Cardiac muscle cell (in vitro differentiated cells and primary cell): ENCODE measurements at places on chromosomes 16 and 17. TPM values are rescaled to one million over a fixed set of nuclear protein-coding genes. Genes with fewer than 3 reads are reported as not detected.

DNA sequence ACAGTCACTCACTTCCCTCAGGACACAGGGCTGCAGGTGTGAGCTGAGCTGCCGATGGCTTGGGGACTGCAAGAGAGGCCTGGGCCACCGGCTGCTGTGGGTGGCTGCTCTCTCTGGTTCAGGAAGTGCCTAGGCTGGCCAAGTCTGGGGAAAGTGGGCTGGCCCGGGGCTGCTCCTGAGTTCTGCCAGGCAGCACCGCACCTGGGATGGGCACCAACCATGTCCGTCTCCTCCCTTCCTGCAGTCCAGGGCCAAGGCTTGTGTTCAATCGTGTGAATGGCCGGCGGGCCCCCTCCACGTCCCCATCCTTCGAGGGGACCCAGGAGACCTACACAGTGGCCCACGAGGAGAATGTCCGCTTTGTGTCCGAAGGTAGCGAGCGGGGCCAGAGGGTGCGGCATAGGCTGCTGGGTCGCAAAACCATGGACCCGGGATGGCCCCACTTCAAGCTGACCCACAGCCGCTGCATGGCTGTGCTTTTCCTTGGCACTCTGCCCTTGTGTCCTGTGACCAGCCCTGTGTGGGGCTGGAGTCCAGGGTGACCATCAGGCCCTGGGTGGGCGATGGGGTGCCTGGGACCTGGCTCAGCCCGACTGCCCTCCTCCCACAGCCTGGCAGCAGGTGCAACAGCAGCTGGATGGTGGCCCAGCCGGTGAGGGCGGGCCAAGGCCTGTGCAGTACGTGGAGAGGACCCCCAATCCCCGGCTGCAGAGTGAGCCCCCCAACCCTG lies 1.8 kb upstream of the WDR90 start:
- H3K36me3 ChIP-seq = no peaks in the 10 kb centered on the region
- DNase-seq = no peak
- H3K4me1 ChIP-seq = peaks cover 17% of the 10 kb centered on the region
- peak overlapping the region; percentile 16 for H3K27ac ChIP-seq
- no peak overlapping the region for H3K4me3 ChIP-seq

Gene PIRT
- not detected in 2 replicates for total RNA-seq

DNA sequence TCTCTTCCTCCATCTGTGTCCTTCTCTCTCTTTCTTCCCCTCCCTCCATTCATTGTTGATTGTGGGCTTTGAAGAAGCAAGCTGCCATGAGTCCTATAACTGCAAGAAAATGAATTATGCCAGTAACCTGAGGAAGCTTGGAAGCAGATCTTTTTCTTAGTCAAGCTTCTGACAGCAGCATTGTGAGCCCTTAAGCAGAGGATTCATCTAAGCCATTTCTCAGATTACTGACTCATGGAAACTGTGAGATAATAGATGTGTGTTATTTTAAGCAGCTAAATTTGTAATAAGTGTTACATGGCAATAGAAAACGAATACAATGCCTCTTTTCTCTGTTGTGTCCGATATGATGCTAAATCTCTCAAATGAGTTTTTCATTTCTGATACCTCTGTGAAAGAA lies 1109.7 kb downstream of the CDH11 start:
- peak; percentile 5 for DNase-seq
- no peak overlapping the region for H3K4me3 ChIP-seq
- peaks cover 12% of the 10 kb centered on the region for H3K4me1 ChIP-seq
- peak overlapping the region; percentile 60 for H3K27ac ChIP-seq
- no peaks in the 10 kb centered on the region for H3K36me3 ChIP-seq

GRCh38 chr16:4984174-4984990 lies 26.3 kb downstream of the SEC14L5 start:
- no peak overlapping the region for H3K27ac ChIP-seq
- H3K4me1 ChIP-seq = peaks cover 13% of the 10 kb centered on the region
- no peaks in the 10 kb centered on the region for H3K36me3 ChIP-seq

GRCh38 chr17:75008373-75008772 lies 4.1 kb upstream of the MRPL58 start:
- H3K4me1 ChIP-seq = peaks cover 4% of the 10 kb centered on the region
- DNase-seq = no peak
- H3K36me3 ChIP-seq = no peaks in the 10 kb centered on the region
- H3K4me3 ChIP-seq = no peak overlapping the region

Gene OR3A3
- total RNA-seq = not detected in 2 replicates

Gene SLC12A3
- total RNA-seq = not detected in 2 replicates

- no peak overlapping the region for H3K4me3 ChIP-seq
- no peak overlapping the region for H3K27ac ChIP-seq
Observed at GRCh38 chr17:79622776-79623175, 11.9 kb upstream of the RBFOX3 start.

Gene KRTAP1-5
- total RNA-seq = not detected in 2 replicates

DNA sequence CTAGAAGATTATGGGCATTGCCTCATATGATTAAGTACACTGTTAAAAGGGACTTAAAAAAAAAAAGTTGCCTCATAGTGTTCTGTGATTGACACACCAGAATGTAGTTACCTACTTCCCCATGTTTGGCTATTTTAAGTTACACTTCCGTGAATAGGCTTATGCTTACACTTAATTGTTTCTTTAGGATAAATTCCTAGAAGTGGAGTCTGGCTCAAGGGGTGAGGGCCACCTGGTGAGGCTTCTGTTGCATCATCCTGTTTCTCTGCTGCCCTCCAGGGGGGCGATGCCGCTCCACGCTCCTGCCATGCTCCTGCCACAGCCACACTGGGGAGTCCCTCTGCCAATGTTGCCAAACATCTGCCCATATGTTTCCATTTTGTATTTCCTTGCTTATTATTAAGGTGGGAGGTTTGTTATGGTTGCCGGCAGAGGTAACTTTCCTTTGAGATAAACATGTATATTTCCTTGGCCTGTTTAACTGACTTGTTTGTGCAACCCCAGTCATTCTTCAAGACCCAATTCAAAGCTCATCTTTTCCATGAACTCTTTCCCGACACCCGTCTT lies 73.1 kb downstream of the KSR1 start:
- no peak overlapping the region for H3K4me3 ChIP-seq
- H3K4me1 ChIP-seq = peaks cover 19% of the 10 kb centered on the region
- no peaks in the 10 kb centered on the region for H3K36me3 ChIP-seq
- H3K27ac ChIP-seq = no peak overlapping the region
- no peaks in the 10 kb centered on the region for H3K27me3 ChIP-seq

DNA sequence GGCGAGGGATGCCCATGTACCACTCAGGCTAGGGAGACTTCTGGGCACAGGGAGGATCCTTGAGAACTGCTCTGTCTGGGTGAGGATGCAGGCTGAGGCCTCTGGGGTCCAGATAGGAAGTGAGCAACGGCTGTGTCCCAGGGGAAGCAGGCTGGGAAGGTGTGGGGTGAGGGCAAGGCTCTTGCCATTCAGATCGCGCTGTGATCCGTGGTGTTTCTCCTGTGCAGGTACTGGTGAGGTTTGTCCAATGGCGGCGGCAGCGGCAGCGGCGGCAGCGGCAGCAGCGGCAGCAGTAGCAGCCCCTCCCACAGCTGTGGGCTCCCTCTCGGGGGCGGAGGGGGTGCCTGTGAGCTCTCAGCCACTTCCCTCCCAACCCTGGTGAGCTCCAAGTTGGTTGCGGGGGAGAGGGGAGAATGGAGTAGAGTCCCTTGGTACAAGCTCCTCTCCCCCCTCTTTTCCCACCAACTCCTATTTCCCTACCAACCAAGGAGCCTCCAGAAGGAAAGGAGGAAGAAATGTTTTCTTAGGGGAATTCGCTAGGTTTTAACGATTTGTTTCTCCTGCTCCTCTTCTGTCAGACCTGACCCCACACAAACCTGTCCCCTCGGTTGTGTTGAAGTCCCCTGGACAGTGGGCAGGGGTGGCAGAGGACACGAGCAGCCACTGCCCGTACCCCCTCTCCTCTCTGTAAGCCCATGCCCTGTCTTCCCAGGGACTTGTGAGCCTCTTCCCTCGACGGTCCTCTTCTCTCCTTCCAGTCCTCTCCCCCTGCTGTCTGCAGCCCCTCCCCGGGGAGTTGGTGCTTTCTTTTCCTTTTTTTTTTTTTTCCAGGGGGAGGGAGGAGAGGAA lies 1.9 kb upstream of the PRRT2 start:
- H3K36me3 ChIP-seq = peaks cover 10% of the 10 kb centered on the region
- H3K4me1 ChIP-seq = peaks cover 25% of the 10 kb centered on the region
- peak overlapping the region; percentile 87 for H3K27ac ChIP-seq
- no peaks in the 10 kb centered on the region for H3K27me3 ChIP-seq
- H3K4me3 ChIP-seq = no peak overlapping the region

DNA sequence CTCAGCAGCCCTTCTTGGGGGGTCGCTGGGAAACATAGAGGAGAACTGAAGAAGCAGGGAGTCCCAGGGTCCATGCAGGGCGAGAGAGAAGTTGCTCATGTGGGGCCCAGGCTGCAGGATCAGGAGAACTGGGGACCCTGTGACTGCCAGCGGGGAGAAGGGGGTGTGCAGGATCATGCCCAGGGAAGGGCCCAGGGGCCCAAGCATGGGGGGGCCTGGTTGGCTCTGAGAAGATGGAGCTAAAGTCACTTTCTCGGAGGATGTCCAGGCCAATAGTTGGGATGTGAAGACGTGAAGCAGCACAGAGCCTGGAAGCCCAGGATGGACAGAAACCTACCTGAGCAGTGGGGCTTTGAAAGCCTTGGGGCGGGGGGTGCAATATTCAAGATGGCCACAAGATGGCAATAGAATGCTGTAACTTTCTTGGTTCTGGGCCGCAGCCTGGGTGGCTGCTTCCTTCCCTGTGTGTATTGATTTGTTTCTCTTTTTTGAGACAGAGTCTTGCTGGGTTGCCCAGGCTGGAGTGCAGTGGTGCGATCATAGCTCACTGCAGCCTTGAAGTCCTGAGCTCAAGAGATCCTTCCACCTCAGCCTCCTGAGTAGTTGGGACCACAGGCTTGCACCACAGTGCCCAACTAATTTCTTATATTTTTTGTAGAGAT lies 3.4 kb downstream of the STH start:
- H3K27ac ChIP-seq = no peak overlapping the region
- DNase-seq = peak; percentile 71
- no peaks in the 10 kb centered on the region for H3K4me1 ChIP-seq
- H3K36me3 ChIP-seq = no peaks in the 10 kb centered on the region
- H3K4me3 ChIP-seq = no peak overlapping the region
- no peaks in the 10 kb centered on the region for H3K27me3 ChIP-seq

Gene IL34
- not detected in 2 replicates for total RNA-seq

DNA sequence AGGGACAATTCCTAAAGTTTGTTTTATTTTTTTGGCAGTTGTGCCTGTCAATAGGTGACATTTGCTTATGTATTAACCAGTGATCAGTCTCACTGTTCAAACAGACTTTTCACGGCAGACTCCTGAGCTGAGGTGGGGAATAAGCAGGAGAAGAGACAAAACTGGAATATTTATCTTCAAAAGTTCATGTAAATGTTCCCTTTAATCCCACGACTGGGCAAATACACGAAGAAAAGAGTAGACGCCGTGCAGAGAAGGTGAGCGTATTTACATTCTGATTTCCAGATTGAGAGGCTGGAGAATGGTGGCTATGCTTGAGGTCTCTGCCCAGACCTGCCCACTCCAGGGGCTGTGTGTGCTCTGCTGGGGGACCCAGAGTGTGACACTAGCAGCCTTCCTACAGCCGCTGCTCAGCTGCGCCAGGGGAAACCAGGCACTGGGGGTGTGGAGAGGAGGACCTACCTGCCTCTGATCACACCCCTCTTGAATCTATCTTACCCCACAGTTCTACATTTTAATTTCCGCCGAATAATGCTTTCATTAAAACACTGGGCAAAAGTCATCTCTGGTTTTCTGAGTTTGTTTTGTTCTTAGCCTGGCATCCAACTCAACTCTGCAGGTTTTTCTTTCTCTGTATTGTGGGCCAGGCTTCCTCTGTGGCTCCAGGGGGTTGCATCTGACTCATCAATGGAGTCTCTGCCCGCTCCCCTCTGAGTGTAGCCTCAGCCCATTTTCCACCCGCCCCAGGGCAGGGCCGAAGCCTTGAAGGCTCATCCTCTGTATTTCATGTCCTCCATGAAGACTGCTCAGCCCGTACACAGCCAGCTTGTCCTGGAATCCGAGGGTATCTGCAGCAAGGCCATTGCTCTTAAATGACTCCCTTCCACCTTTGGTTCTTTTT lies 237.1 kb downstream of the NTN1 start:
- no peak overlapping the region for H3K4me3 ChIP-seq
- no peaks in the 10 kb centered on the region for H3K36me3 ChIP-seq

Gene SGSH
- total RNA-seq = 27.8 and 56.6 TPM in 2 replicates

Gene CD68
- 0.35 and 0.39 TPM in 2 replicates for total RNA-seq

- H3K36me3 ChIP-seq = no peaks in the 10 kb centered on the region
- H3K27me3 ChIP-seq = no peaks in the 10 kb centered on the region
- no peak overlapping the region for H3K27ac ChIP-seq
Observed at GRCh38 chr16:12802048-12802447, 1.6 kb downstream of the CPPED1 start.

Gene HCRT
- total RNA-seq = 1.3 TPM in 1 of 2 replicates, not detected in the other

Gene NOD2
- 0.18 TPM in 1 of 2 replicates, not detected in the other for total RNA-seq

DNA sequence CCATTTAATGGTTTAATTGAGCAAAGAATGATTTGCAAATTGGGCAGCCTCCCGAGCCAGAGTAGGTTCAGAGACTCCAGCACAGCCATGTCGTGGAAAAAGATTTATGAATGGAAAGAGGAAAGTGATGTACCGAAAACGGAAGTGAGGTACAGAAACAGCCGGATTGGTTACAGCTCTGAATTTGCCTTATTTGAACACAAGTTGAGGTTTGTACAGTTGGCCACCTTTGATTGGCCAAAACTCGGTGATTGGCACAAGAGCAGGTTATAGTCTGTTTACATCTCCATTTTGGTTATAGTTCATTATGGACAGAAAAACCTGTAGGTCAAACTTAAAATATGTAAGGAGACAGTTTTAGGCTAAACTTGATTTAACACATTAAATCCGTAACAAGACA lies 44.5 kb downstream of the TENT4B start:
- peaks cover 11% of the 10 kb centered on the region for H3K4me1 ChIP-seq
- no peaks in the 10 kb centered on the region for H3K27me3 ChIP-seq
- no peaks in the 10 kb centered on the region for H3K36me3 ChIP-seq
- no peak overlapping the region for H3K4me3 ChIP-seq

Gene ABCC12
- total RNA-seq = 0.07 TPM in 1 of 2 replicates, not detected in the other

Gene SLC38A8
- not detected in 2 replicates for total RNA-seq

Gene FNDC8
- total RNA-seq = not detected in 2 replicates

DNA sequence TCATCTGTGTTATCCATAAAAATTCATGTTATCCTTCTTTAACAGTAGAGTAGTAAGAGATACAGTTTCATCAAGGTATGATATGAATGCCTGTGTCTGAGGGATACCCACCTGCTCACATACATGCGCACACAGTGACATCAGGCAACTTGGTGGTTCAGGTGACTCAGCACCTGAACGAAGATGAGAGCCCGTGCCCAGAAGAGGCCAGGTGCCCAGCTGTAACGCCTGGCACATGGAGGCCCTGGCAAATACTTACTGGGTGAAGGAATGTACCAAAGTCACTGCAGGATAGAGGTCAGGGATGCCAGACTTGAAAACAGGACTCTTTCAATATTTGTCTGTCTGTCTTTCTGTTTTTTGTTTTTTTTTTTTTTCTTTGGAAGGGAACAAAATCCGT lies 72.6 kb upstream of the LGALS9 start:
- no peaks in the 10 kb centered on the region for H3K36me3 ChIP-seq
- no peak overlapping the region for H3K4me3 ChIP-seq
- no peak overlapping the region for H3K27ac ChIP-seq
- DNase-seq = no peak
- peaks cover 23% of the 10 kb centered on the region for H3K4me1 ChIP-seq
- no peaks in the 10 kb centered on the region for H3K27me3 ChIP-seq

GRCh38 chr17:81536299-81537290 lies 8.4 kb downstream of the FSCN2 start:
- H3K27ac ChIP-seq = no peak overlapping the region
- H3K27me3 ChIP-seq = peaks cover 15% of the 10 kb centered on the region
- H3K36me3 ChIP-seq = peaks cover 4% of the 10 kb centered on the region
- no peak for DNase-seq

- H3K36me3 ChIP-seq = peaks cover 24% of the 10 kb centered on the region
- H3K27me3 ChIP-seq = no peaks in the 10 kb centered on the region
- no peak for DNase-seq
- no peak overlapping the region for H3K4me3 ChIP-seq
Observed at GRCh38 chr17:4205917-4206316, 57.9 kb downstream of the ANKFY1 start.
